IgD-negative memory B cell (primary cell): ENCODE measurements at places on chromosomes 7 and 10. TPM values are rescaled to one million over a fixed set of nuclear protein-coding genes. Genes with fewer than 3 reads are reported as not detected.

Gene PTF1A
- not detected for polyA plus RNA-seq

Gene FAS
- polyA plus RNA-seq, result 11.1 TPM

Gene TAS2R5
- polyA plus RNA-seq, result 0.33 TPM

Gene RBP3
- not detected for polyA plus RNA-seq

Gene TMEM72
- not detected for polyA plus RNA-seq

Gene NUTM2B
- 0.21 TPM for polyA plus RNA-seq

Gene NEBL
- not detected for polyA plus RNA-seq

Gene ZNF716
- polyA plus RNA-seq, result not detected

Gene SRI
- polyA plus RNA-seq, result 207 TPM

Gene ANXA8
- polyA plus RNA-seq, result not detected

Gene SKIDA1
- polyA plus RNA-seq, result not detected

Gene ZNF425
- 0.95 TPM for polyA plus RNA-seq

Gene TLL2
- polyA plus RNA-seq, result 0.41 TPM

Gene COL1A2
- polyA plus RNA-seq, result not detected

Gene NEUROD6
- polyA plus RNA-seq, result not detected

Gene GPER1
- 0.66 TPM for polyA plus RNA-seq

Gene JAZF1
- 13.7 TPM for polyA plus RNA-seq

Gene HMX3
- not detected for polyA plus RNA-seq

Gene DPYSL4
- not detected for polyA plus RNA-seq

Gene C10orf90
- polyA plus RNA-seq, result not detected

Gene GDF2
- not detected for polyA plus RNA-seq

Gene SCRN1
- polyA plus RNA-seq, result 55.5 TPM

Gene STEAP1B
- polyA plus RNA-seq, result 3.4 TPM

Gene SEC23IP
- 42.4 TPM for polyA plus RNA-seq

Gene LDB3
- polyA plus RNA-seq, result 0.13 TPM

Gene ADARB2
- not detected for polyA plus RNA-seq

Gene RGR
- polyA plus RNA-seq, result not detected

Gene ASB10
- polyA plus RNA-seq, result not detected
